ENCODE measurements at places on chromosomes 5 and 9.

DNA sequence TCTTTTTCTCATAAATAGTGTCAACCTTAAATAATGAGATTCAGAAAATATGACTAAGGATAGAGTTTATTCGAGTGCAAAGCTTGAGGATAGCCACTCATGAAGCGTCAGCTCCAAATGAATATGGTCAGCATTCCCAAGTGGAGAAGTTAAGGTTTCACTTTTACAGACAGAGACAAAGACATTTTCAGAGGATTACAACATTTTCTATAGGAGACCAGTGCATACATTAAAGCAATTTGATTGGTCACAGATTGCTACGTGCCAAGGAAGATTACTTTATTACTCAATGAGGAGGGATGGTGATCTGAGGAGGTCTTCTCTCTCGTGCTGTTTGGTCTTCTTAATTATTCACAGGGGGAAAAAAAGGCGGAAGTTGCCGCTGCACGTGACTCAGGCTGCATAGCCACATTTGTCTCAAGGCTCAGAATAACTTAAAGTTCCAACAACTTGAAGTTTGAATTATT is 60.1 kb upstream of the SPATA31C2 start:
- DNase-seq, result no peak

DNA sequence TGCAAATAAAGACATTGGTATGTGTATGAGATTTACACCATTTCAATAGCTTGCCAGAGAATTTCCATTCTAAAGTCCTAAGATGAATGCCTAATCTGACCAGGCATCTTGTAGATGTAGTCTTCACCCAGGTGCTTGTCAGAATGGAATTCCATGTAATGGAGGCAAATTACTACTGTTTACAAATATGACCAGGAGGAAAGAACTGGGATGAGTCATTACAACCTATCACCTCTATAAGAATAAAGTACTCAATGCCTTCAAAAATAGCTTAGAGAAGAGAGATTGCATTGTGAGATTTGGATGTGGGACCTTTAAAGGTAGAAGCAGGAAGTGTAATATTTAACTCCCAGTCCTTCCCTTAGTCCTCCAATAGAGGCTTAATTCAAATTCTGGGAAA is 507.0 kb upstream of the PTGER4 start:
- no peak for DNase-seq

DNA sequence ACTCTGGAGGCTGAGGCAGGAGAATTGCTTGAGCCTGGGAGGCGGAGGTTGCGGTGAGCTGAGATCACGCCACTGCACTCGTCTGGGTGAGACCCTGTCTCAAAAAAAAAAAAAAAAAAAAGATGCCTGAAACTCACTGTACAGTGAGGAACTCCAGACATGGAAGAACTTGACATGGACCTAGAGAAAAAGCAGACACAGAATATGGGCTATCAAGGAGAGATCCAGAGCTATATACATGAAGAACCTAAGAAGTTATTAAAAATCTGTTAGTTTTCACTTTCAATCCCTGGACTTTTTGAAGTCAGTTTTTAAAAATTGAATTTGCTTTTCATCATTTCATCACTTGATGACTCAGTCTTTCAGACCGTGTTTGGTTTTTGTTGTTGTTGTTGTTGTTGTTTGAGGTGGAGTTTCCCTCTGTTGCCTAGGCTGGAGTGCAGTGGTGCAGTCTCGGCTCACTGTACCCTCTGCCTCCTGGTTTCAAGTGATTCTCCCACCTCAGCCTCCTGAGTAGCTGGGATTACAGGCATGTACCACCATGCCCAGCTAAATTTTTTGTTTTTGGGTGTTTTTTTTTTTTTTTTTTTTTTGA is 20.3 kb downstream of the PAIP2 start:
- DNase-seq, result no peak

DNA sequence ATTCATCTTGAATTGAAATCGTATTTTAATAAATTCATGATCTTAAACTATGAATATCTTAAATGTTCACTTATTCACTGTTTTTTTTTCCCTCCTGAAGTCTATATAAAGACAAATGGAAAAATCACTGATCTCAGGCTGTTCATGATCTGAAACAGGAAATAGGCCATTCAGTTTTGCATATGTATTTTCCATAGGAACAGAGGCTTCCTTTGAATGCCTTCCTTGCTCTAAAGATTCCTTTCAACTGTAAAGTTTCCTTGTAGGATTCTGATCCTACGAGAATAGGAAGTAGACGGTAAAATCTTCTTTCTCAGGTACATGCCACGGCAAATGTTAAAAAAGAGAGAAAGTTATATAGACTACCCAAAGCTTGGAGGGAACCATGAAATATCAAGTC is 194.4 kb upstream of the PPP1R2B start:
- DNase-seq, result no peak

DNA sequence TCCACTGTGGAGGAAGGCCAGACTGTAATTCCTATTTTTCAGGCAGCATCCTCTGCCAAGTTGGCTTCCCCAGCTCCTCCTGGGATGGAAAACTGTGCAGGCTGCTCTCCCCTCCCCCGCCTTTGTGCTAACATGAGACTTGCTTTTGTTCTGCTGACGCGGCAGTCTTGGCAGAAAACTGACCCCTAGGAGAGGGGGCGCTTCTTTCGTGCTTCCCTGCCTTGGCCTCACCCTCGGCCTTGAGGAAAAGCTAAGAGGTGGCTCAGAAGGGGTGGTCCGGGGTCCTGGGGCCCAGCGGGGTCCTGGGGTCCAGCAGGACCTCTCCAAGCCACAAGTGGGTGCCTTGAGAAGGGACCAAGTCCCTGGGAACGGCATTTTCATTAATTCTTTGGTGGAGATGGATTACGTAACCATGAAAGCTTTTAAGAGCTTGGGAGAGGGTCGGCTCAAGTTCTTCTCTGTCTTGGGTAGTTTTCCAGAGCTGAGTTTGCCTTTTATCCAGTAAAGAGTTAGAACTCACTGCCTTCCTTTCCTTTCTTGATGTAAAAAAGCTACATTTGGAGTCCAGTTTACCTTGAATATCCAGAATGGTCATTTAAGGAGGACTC is 51.0 kb downstream of the SH3PXD2B start:
- no peak for DNase-seq

- no peak for DNase-seq
Measured at GRCh38 chr5:98557916-98558315, 215.5 kb upstream of the RGMB start.

- no peak for DNase-seq
Measured at GRCh38 chr5:96584712-96585111, 77.5 kb upstream of the CAST start.

GRCh38 chr9:92327283-92327850 is 1.6 kb downstream of the CENPP start:
- DNase-seq, result no peak

- no peak for DNase-seq
Measured at GRCh38 chr5:159469496-159470372, 139.4 kb upstream of the IL12B start.

GRCh38 chr5:81408496-81408895 is 14.6 kb upstream of the ACOT12 start:
- no peak for DNase-seq

DNA sequence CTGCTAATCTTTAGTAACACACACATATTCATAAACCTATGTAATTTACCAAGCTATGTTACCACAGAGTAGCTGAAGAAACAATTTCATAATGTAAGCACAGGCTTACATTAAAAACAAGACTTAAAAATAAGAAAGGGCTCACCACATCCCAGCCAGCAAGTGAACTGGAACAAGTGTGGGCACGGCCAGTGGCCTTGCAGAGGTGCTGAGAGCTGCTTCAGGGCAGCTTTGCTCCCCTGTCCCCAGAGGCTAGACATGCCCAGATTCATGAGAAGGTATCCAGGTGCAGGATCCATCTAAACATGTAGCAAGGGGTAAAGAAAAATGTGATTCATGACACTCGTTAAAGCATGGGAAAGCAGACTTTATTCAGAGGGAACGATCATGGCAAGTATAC is 62.0 kb upstream of the CKS2 start:
- no peak for DNase-seq

- DNase-seq, result no peak
Measured at GRCh38 chr9:132997591-132997990, 19.1 kb downstream of the GFI1B start.

GRCh38 chr9:77945798-77946197 is 85.8 kb downstream of the GNAQ start:
- DNase-seq, result peak; percentile 29

DNA sequence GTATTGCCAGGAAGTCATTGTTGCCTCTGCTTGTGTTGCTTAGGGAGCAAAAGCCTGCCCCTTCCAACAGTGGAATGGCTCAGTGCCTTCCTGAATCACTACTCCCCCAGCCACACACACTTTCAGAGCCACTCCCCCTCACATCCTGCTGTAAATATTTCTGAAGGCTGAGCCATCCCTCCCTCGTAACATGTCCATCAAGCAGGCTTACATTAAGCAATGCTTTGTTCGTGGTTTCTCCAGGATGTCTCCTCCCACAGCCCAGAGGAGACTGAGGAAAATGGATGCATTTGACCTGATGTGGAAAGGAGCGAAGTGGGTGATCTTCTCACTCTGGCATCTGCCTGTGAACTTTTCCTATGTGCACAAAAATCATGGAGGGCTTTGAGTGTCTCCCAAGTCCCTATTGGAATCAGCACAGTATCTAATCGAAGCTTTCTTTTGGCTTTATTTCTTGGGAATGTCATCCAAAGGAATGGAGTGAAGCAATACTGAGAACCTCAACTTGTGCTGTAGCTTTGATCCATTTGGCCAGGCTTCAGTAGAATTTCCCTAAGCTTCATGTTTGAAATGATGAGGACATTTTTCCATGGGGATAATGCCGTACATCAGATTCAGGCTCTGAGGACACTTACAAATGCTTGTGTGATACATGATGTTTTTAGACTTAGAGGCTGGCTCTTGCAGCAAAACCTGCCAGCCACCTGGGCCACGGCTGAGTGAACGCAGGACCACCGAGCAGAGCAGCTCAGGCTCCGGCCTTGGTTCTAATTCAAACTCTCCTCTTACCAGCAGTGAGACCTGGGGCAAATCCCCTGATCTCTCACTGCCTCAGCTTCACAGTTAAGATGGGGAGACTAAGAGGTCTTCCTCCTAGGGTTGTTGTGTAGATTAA is 389.1 kb downstream of the ENC1 start:
- peak; percentile 78 for DNase-seq

DNA sequence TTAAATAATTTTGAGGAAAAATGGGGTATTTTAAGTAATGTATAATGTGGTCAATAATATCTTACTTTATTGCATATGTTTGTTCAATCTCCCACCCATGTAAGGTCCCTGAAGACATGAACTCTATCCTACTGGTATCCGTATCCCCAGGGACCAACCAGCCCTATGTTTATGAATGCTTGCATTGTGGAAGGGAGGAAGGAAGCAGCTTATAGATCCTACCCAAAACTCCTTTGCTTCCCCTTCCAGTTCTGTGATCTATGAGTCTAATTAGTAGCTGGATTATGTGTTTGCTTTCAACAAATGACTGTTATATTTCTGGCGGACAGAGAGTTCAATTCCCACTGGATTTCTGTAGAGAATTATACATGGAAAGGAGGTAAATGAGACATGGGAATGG is 45.6 kb downstream of the CNTRL start:
- no peak for DNase-seq

DNA sequence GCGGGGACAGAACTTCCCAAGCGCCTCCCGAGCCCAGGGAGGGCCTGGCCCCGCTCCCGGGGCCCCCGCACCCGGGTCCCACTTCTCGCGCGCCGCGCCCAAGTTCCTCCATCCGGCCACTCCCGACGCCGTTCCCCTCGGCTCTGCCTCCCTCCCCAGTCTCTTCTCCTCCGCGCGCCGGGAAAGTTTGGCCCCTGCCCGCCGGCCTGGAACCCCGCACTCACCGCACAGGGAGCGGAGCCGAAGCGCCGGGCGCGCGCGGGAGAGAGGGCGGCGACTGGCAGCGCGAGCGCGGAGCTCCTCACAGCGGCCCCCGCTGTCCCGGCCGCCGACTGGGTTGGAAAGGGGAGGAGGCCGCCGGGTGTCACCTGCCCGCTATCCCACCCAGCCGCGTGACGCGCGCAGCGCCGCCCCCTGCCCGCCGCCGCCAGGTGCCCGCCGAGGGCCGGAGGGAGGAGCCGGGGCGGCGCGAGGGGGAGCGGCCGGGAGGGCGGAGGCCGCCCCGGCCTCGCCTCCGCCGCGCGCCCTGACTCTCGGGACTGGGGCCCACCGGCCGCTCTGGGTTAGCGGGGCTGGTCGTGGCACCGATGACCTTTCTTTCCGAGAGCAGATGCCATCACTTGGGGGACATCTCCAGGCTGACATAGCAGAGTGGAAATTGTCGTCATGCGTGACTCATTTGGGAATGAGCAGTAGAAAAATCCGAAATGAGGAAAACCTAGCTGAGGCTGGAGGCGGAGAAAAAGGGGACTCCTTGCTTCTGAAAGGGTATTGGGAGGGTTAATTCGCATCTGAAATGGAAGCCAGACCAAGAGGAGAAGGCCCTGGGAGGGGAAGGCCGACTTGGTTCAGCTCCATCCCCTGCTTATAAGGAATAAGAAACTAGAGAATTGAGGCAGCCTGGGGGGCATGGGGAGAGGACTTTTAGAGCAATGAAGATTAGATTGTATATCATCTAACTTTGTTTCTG is at the start of gene ELOVL7:
Gene ELOVL7, minus strand, starts transcription at position 334 of the 970 bp plus-strand sequence. CDS start 56,872 bp downstream, outside the sequence.
- peak; percentile 77 for DNase-seq

- DNase-seq, result no peak
Measured at GRCh38 chr9:32706004-32706724, 70.7 kb upstream of the TAF1L start.

DNA sequence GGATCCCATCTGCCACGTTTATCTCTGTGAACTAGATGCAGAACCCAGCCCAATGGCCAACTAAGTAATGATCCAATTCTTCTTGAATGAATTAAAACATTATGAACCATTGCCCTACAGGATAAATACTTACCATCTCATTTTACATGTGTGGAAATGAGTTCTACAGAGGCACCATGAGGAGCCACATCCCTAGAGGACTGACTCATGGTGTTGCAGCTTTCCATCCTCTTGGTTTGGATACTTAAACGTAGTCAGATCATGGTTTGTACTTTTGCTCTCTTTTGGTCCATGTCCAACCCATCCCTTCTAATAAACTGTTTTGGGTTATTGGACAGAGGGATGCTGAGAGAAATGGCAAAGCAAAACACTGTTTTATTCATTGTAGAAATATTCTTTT is 484.8 kb downstream of the EBF1 start:
- DNase-seq, result no peak

DNA sequence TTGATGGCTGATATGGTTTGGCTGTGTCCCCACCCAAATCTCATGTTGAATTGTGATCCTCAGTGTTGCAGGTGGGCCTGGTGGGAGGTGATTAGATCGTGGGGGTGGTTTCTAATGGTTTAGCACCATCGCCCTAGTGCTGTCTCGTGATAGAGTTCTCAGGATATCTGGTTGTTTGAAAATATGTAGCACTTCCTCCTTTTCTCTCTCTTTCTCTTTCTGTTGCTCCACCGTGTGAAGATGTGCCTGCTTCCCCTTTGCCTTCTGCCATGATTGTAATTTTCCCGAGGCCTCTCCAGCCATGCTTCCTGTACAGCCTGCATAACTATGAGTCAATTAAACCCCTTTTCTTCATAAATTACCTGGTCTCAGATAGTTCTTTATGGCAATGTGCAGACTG is 111.6 kb downstream of the SREK1 start:
- DNase-seq, result no peak

GRCh38 chr5:21219251-21219650 is 1231.3 kb upstream of the CDH18 start:
- no peak for DNase-seq

Measured in GDM1 (cell line).